ENCODE measurements at places on chromosomes 1 and 21. TPM values are rescaled to one million over a fixed set of nuclear protein-coding genes. Genes with fewer than 3 reads are reported as not detected.

- H3K27ac ChIP-seq: no peak overlapping the region
- no peaks in the 10 kb centered on the region for H3K36me3 ChIP-seq
- H3K4me3 ChIP-seq: no peak overlapping the region
- peaks cover 10% of the 10 kb centered on the region for H3K4me1 ChIP-seq
These were observed 101.8 kb downstream of the PBX1 start for GRCh38 chr1:164660775-164661174.

DNA sequence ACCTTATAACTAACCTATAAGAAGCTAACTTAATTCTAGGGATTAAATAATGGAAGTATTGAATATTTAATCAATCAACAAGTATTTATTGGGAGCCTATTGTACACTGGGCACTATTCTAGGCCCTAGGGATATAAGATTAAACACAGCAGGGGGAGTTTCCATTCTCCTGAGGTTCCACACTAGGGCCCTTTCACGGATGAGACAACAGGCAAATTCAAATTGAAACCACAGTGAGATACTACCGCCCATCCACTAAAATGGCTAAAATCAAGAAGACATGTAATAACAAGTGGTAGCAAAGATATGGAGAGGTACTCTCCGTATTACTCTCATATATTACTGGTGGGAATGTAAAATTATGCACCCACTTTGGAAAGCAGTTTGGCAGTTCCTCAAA lies 674.4 kb downstream of the KIF26B start:
- no peaks in the 10 kb centered on the region for H3K36me3 ChIP-seq
- H3K27me3 ChIP-seq: no peaks in the 10 kb centered on the region
- no peak overlapping the region for H3K4me3 ChIP-seq
- peak overlapping the region; percentile 9 for H3K27ac ChIP-seq
- peaks cover 12% of the 10 kb centered on the region for H3K4me1 ChIP-seq

The CNR2 gene
- total RNA-seq: 16.4 TPM

The CFHR4 gene
- not detected for total RNA-seq

The PEX10 gene
- 21.4 TPM for total RNA-seq

DNA sequence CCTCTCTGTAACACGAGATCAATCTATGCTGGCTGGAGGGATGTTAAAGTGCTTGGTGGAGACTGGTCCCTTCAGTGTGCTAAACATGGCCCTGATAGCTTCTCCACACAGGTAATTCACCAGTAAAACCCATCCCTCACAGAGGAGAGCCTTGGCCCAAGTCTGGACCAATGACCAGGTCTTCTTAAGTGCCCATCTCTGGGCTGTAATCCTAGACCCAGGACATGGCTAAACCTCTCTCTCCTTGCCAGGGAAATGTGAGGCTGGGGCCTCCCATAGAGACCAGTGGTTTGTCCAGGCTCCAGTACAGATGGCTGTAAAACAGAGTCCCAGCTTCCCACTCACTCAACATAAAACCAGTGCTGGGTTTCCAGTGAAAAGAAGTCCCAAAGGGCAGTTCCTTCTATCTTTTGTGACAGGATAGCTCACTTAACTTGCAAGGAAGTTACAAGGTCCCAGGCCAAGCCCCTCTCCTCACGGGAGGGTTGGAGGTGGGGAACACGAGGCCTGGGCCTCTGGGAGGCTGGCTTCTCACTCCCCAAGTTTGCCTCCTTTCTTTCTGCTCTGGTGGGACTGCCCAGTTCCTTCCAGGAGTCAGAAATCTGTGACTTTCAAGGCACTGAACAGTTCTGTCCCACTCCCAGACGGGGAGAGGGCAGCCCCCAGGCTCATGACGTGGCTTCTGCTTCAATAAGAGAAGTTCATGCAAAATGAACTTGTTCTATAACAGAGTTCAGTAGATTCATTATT lies 2.2 kb upstream of the KIF17 start:
- H3K27me3 ChIP-seq: no peaks in the 10 kb centered on the region
- DNase-seq: no peak
- no peak overlapping the region for H3K27ac ChIP-seq
- H3K36me3 ChIP-seq: no peaks in the 10 kb centered on the region
- peaks cover 3% of the 10 kb centered on the region for H3K4me1 ChIP-seq

- H3K36me3 ChIP-seq: no peaks in the 10 kb centered on the region
- H3K27ac ChIP-seq: no peak overlapping the region
- no peak overlapping the region for H3K4me3 ChIP-seq
- no peak for DNase-seq
- H3K27me3 ChIP-seq: no peaks in the 10 kb centered on the region
These were observed 21.5 kb upstream of the SLC25A34 start for GRCh38 chr1:15714406-15715136.

Measured in Karpas-422 (cell line).